Stimulated activated CD8-positive, alpha-beta memory T cell treated with anti-CD3 and anti-CD28 coated beads, Interleukin-4, amount 100 ng/mL, for 1 hour (primary cell): ENCODE measurements at places on chromosomes 7 and 10.

DNA sequence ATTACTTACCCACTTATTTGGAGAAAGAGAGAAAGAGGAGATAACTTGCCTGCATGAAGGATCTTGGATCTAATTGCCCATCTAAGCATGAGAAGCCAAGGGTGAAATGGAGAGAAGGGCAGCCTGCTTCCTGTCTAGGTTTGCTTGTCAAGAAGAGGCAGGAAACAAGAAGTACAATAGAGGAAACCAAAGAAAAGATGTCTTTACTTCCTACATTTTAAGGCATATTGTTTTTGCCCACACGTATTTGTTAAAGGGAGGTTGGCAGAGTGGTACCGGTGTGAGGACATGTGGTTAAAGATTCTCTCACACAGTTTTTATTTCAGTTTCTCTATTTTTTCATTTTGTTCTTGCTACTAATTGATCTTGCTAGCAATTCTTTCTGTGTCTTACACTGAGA lies 6.0 kb upstream of the TAS2R38 start:
- DNase-seq, result no peak

DNA sequence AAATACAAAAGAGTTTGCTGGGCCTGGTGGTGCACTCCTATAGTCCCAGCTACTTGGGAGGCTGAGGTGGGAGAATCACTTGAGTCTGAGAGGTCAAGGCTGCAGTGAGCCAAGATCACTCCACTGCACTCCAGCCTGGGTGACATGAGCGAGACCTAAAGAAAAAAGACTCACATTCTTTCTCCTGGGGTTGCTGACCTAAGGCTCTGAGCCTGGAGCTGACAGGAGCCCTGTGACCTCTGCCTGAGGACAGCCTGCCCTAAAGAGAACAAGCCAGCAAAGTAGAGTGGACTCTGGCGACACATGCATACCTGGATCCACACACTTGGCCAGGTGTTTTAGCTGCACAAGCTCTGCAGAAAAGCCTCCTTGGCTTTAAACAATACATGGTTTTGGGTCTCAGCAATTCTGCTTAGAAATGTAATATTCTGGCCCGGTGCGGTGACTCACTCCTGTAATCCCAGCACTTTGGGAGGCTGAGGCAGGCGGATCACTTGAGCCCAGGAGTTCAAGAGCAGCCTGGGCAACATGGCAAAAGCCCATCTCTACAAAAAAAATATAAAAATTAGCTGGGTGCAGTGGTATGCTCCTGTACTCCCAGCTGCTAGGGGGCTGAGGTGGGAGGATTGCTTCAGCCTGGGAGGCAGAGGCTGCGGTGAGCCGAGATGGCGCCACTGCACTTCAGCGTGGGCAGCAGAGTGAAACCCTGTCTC lies 58.4 kb downstream of the TMEM209 start:
- no peak for DNase-seq

GRCh38 chr10:103888113-103888841 lies 29.7 kb downstream of the STN1 start:
- DNase-seq, result no peak

GRCh38 chr7:66303454-66304155 lies 98.5 kb downstream of the TPST1 start:
- DNase-seq, result no peak

DNA sequence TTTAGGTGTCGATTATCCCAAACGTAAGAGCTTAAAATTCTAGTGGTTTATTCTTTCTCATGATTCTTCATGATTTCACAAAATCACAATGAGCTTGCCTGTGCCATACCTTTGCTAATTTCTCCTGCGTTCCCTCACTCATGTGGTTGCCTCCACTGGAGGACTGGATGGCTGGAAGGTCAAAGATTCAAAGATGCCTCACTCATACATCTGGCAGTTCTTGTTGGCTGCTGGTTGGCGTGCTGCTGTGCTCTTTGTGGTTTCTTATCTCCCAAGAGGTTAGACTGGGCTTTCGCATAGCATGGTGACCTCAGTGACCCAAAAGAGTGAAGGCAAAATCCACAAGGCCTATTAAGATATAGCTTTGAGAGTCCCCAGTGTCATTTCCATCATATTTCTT lies 877.6 kb upstream of the AUTS2 start:
- no peak for DNase-seq

- no peak for DNase-seq
Observed at GRCh38 chr10:61950449-61951143, 49.1 kb downstream of the ARID5B start.

GRCh38 chr7:149353739-149354504 lies 91.9 kb downstream of the ZNF783 start:
- DNase-seq, result no peak

- no peak for DNase-seq
Observed at GRCh38 chr10:50896721-50897120, 11.3 kb upstream of the A1CF start.

DNA sequence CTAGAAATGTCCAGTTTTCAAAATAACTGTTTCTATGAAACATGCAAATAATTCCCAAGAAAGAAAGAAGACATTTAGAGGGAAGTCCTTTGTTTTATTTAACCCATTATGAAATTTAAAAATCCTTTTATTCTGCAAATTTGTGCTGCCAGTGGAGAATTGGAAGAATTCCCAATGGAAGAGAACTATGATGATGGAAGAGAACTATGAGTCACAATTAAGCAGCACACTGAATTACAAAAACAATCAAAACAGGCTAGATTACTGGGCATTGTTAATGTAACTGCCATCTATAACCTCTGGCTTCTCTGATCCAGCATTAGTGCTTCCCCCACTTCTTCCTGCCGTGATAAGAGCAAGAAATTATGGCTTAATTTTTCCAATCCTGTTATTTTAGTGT lies 126.2 kb upstream of the FEZF1 start:
- no peak for DNase-seq

DNA sequence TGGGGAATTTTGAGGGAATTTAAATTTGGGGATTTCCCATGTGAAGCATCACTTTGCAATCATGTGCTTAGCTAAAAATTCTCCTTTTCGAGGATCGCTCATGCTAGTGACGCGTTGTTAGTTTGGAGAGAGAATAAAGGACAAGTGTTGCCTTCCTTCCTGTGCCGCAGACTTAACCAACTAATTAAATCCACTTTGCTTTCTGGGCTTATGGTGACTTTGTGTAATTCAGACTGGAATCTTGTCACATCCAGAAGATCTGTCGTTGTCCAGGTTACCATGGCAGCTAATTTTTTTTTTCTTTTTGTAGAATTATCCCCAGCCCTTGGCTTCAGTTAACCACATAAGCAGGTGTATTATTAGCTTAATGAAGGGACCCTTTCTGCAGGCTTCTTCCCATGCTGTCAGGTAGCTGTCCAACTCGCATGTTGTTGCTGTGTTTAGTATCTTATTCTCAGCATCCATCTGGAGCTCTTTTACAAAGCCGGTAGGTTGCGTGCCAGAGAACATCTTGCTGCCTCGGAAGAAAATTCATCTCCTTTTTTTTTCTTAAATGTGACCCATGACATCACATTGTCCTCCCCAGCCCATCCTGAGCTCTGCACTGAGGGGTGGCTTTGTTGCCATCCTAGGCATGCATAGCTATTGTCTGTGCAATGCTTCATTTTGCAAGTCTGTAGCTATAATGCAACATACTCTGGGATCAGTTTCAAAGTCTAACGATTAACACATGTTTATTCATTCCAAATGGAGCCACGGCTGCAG lies 47.2 kb upstream of the NRP1 start:
- no peak for DNase-seq

DNA sequence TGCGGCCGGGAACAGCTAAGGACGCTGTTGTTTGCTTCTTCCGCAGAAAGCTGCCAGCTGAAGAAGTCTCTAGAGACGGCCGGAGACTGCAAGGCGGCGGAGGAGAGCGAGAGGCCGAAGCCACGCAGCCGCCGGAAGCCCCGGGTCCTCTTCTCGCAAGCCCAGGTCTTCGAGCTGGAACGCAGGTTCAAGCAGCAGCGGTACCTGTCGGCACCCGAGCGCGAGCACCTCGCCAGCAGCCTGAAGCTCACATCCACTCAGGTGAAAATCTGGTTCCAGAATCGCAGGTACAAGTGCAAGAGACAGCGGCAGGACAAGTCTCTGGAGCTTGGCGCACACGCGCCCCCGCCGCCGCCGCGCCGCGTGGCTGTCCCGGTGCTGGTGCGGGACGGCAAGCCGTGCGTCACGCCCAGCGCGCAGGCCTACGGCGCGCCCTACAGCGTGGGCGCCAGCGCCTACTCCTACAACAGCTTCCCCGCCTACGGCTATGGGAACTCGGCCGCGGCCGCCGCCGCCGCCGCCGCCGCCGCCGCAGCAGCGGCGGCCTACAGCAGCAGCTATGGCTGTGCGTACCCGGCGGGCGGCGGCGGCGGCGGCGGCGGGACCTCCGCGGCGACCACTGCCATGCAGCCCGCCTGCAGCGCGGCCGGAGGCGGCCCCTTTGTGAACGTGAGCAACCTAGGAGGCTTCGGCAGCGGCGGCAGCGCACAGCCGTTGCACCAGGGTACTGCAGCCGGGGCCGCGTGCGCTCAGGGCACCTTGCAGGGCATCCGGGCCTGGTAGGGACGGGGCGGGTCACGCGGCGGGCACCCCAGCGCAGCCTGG lies 2.4 kb downstream of the NKX2-3 start:
- DNase-seq, result no peak

GRCh38 chr7:143493751-143494150 lies 16.1 kb downstream of the TAS2R41 start:
- no peak for DNase-seq

DNA sequence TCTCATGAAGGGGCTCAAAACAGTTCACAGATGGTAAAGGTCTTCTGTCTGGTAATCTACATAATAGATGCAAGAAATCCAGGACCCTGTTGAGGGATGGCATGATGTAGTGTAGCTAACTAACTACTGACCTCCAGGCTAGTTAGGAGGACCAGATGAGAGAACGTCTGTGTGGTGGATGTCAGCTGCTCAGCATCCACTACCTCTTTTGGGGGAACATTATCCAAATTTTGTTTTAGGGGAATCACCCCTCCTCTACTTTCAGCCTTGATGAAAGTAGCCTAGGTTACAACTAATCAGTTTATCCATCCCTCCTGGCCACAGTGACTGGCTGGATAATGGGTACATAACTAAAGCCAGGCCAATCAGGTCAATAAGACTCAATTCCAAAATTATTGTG lies 246.0 kb downstream of the RNLS start:
- DNase-seq, result no peak

GRCh38 chr7:3154317-3154716 lies 110.7 kb upstream of the CARD11 start:
- DNase-seq, result no peak

- DNase-seq, result no peak
Observed at GRCh38 chr10:99920486-99920885, 89.3 kb downstream of the DNMBP start.

DNA sequence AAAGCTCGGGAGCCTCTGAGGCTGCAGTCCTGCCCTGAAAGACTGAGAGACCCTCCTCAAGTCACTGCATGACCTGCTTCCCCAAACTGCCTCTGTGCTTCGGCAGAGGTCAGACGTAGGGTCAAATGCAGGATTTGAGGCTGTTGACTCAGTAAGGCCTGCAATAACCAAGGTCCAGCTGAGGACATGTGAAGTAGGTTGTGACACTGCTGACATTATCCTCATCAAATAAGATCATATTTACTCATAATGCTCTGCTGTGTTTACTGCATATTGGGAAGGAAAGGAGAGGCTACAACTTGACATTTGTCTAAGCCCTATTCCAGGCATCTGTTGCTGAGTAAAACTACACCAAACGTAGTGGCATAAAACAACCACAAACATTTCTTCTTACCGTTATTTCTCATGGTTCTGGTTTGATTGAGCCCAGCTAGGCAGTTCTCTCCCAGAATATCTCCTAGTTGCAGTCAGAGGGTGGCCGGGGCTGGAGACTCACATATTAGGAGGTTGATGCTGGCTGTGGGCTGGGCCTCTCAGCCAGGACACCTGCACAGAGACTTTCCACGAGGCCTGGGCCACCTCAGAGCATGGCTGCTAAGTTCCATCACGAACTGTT lies 122.1 kb upstream of the STK17A start:
- DNase-seq, result no peak

GRCh38 chr7:75931680-75932079 lies 16.7 kb downstream of the POR start:
- no peak for DNase-seq

DNA sequence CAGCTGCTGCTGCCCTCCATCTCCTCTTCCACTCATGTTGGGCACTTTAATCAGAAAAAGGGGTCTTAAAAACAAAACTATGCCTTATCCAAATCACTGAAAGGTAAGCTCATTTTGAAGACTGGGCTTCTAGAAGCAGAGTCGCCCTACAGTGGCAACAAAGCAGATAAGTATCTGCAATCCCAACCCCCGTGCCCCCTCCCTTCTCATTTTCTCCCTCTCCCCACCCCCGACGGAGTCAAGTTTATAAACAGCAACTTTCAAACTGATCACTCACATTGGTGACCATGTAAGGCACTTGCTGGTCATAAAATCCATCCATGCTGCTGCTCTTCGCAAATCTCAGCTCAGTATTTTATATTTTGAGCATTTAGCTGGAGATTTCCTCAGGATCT lies 738 bp downstream of the ETV1 start:
- no peak for DNase-seq

DNA sequence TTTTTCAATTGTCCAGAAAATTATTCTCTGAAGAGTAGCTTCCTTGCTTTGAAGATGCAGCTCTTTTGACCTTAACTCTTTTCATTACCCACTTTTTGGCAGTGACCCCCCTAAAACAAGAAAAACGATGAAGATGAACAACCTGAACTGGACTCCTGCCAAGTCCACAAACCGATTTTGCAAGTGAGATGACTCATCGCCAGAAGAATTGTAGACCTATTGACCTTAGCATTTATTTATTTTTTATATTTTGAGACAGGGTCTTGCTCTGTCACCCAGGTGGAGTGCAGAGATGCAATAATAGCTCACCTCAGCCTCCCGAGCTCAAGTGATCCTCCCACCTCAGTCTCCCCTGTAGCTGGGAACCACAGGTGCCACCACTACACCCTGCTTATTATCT lies 859.2 kb downstream of the GATA3 start:
- no peak for DNase-seq

DNA sequence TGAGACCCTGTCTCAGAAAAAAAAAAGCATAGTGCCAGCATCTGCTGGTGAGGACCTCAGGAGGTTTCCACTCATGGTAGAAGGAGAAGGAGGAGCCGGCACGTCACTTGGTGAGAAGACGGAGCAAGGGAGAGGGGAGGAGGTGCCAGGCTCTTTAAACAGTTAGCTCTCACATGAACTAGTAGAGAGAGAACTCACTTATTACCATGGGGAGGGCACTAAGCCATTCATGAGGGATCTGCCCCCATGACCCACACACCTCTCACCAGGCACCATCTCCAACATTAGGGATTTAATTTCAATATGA lies 62.9 kb upstream of the VKORC1L1 start:
- no peak for DNase-seq

DNA sequence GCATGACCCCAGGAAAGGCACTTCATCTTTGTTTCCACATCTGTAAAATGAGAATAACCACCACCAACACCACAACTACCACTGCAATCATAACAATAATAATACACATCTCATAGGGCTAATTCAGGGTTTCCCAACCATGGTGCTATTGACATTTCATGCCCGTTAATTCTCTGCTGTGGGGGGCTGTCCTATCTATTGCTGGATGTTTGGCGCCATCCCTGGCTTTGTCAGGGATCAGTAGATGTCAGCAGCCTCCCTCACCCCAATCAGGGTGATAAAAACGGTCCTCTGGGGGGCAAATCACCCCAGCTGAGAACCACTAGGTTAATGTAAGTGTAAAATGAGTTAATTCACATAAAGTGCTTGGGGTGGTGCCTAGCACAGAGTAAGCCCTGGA lies 145.8 kb downstream of the EMX2 start:
- no peak for DNase-seq
